ENCODE measurements at places on chromosomes 2 and 18.

GRCh38 chr18:7950380-7951136, 383.4 kb downstream of the PTPRM start:
- DNase-seq: peak; percentile 7

- no peak for DNase-seq
Observed at GRCh38 chr2:42021464-42021863, 26.4 kb upstream of the PKDCC start.

DNA sequence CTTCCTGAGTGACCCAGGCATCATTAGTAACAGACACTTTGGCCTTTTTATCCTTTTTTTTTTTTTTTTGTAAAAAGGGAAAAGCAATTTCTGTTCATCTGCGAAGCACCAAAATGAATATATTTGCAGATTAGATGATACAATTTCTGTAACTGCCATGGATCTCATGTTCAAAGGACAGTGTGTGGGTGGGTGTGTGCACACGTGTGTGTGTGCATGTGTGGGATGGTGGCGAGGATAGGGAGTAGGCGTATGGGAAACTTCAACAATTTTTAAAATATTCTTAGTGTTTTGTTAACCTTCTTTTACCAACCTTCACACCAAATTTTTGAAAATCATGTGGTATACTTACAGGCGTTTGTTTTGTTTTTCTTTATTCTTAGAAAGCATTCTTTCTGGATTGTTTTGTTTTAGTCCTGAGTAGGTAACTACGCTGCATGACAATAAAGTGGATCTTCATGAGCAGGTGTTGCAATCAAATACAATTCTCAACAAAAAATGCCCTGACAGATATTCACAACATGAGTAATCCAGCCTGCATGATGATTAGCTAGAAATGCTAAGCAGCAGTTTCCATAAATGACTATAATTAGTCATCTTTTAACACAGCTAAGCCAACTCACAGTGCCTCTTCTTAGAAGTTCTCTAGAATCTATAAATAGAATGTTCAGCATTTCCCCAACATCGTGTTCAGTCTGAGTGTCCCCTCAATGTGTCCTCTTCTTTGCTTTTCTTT, 53.5 kb upstream of the RMDN2 start:
- DNase-seq: peak; percentile 50

DNA sequence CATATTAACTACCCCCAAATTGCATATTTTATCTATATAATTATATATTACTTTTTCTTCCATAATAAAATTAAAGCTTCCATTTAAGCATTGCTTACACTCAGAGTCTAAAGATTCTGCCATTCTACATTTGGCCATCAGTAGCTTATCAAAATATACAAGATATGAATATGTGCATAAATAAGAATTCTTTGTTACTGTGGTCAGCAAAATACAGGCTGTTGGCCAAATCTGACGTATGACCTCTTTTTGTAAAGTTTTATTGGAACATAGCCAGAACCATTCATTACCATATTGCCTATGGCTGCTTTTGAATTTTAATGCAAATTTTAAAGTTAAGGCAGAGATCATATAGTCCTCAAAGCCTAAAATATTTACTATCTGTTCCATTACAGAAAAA, 643.9 kb upstream of the VRK2 start:
- no peak for DNase-seq

DNA sequence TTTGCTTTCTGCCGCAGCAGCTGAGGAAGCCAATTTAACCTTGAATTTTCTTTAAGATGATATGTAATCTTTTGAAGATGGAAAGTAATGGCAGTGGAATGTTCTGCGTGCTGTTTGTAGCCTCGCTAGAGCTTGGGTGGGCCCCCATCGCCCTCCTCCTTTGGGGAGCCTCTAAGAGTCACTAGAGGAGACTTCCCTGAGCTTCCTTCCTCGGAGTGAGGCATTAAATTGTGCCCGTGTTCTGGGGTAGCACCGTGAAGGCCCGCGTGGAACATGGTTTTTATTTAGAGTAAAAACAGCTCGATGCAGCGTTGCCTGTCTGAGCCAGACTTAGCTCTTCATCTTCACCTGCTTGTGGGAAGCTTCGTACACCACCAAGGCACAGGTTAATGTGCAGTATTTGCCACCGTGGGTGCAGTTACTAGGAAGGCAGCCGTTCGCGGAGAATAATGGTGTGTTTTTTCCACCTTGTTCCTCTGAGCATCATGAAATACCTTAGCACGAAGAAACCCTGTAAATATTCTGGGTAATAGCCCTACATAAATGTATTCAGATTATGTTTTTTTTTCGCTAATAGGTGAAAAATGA, 38.5 kb downstream of the NCK2 start:
- no peak for DNase-seq

- DNase-seq: peak; percentile 72
Observed at GRCh38 chr2:6877402-6878304, at the start of gene RSAD2. Gene RSAD2, plus strand, starts transcription at chr2:6877777. Its CDS starts 24 bp downstream, at chr2:6877801.

DNA sequence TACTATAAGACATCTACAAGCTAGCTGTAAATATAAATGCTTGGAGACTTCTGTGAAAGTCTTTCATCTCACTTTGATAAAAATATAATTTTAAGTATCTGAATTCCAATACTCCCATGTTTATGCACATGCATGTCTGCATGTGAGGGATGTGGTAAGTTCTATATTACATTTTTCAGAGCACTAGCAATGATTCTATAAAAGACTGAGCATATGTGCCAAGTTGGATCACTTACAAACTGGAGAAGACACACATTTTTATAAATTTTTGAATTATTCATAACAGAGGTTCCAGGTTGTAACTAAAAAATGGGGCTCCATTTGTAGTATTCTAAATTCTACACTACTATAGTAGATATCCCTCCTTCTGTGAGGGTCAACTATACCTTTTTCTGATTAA, 26.0 kb downstream of the ZNF804A start:
- DNase-seq: no peak

- no peak for DNase-seq
Observed at GRCh38 chr2:212480447-212480846, 58.2 kb downstream of the ERBB4 start.

GRCh38 chr2:187862715-187863114, 308.5 kb upstream of the TFPI start:
- no peak for DNase-seq

DNA sequence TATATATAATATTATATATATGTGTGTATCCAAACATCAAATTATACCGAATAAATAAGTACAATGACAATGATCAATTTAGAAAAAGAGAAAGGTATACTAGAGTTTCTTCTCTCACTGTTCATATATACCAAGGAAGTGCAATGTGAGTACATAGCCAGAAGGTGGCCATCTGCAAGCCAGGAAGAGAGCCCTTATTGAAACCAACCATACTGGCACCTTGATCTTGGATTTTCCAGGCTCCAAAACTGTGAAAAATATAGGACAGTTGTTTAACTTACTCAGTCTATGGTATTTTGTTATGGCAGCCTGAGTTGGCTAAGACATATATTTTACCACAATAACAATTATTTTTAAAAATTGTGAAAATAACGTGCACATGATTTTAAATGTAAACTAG, 1490.2 kb upstream of the SLC39A10 start:
- DNase-seq: peak; percentile 14

Data from CD4-positive, CD25-positive, alpha-beta regulatory T cell (primary cell).